ENCODE measurements at places on chromosomes 5 and 9.
A peak's percentile ranks its signal among the peaks of the same experiment; 100 is the strongest.

GRCh38 chr9:121510766-121511550 is 11.3 kb upstream of the GGTA1 start:
- H3K4me1 ChIP-seq: no peaks in the 10 kb centered on the region
- H3K4me3 ChIP-seq: no peak overlapping the region
- H3K36me3 ChIP-seq: no peaks in the 10 kb centered on the region
- H3K27ac ChIP-seq: no peak overlapping the region
- no peak for DNase-seq

GRCh38 chr5:132655821-132656773 is 1.9 kb upstream of the IL13 start:
- no peak for DNase-seq
- peaks cover 52% of the 10 kb centered on the region for H3K4me1 ChIP-seq
- peaks cover 30% of the 10 kb centered on the region for H3K36me3 ChIP-seq
- peak overlapping the region; percentile 67 for H3K4me3 ChIP-seq

DNA sequence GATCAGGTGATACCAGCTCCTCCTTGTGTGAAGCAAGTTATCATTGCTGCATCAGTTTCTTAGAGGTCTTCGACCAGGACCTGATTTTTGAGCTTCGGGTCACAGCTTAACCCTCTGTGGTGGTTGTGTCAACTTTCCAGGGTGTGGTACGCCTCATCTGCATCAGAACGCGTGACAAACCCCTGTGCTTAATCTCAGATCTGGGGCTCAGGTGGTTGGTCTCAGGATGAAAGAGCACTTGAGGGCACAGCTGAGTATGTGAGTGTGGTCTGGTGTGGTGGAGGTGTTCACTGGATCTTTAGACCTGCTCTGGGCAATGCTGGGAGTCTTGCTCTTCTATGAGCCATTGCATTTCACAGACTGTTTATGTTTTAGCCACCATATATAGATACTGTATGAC is 64.1 kb downstream of the OSTF1 start:
- DNase-seq: peak; percentile 63
- no peak overlapping the region for H3K4me3 ChIP-seq
- H3K36me3 ChIP-seq: peaks cover 47% of the 10 kb centered on the region
- H3K27me3 ChIP-seq: no peaks in the 10 kb centered on the region
- peak overlapping the region; percentile 78 for H3K27ac ChIP-seq
- peaks cover 67% of the 10 kb centered on the region for H3K4me1 ChIP-seq

DNA sequence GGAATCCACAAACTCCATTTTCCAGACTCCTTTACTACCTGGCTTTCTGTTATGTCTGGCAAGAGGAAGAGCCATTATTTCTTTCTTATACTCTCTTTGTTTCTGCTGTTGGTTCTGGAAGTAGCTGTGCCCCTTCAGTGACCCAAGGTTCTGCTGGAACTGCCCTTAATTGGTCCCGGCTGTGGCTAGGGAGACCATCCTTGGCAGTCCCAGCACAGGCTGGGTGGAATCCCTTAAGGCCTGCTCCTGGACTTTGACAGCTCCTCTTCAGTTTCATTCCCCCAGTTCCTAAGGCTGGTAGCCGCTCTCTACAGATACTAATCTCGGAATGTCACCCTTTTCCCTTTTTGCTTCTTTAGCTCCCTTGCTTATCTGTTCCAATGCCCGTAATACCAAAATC is 81.9 kb upstream of the GLIS3 start:
- H3K27me3 ChIP-seq: peaks cover 12% of the 10 kb centered on the region
- H3K4me3 ChIP-seq: no peak overlapping the region
- no peaks in the 10 kb centered on the region for H3K4me1 ChIP-seq
- H3K36me3 ChIP-seq: no peaks in the 10 kb centered on the region
- H3K27ac ChIP-seq: no peak overlapping the region

GRCh38 chr9:82188817-82189216 is 200.2 kb downstream of the SPATA31D1 start:
- no peaks in the 10 kb centered on the region for H3K27me3 ChIP-seq
- no peaks in the 10 kb centered on the region for H3K4me1 ChIP-seq
- no peak for DNase-seq
- no peak overlapping the region for H3K4me3 ChIP-seq
- H3K27ac ChIP-seq: no peak overlapping the region

GRCh38 chr5:27008604-27009539 is 29.5 kb downstream of the CDH9 start:
- no peak overlapping the region for H3K27ac ChIP-seq
- H3K4me1 ChIP-seq: no peaks in the 10 kb centered on the region
- H3K27me3 ChIP-seq: no peaks in the 10 kb centered on the region
- no peak for DNase-seq
- H3K4me3 ChIP-seq: no peak overlapping the region

DNA sequence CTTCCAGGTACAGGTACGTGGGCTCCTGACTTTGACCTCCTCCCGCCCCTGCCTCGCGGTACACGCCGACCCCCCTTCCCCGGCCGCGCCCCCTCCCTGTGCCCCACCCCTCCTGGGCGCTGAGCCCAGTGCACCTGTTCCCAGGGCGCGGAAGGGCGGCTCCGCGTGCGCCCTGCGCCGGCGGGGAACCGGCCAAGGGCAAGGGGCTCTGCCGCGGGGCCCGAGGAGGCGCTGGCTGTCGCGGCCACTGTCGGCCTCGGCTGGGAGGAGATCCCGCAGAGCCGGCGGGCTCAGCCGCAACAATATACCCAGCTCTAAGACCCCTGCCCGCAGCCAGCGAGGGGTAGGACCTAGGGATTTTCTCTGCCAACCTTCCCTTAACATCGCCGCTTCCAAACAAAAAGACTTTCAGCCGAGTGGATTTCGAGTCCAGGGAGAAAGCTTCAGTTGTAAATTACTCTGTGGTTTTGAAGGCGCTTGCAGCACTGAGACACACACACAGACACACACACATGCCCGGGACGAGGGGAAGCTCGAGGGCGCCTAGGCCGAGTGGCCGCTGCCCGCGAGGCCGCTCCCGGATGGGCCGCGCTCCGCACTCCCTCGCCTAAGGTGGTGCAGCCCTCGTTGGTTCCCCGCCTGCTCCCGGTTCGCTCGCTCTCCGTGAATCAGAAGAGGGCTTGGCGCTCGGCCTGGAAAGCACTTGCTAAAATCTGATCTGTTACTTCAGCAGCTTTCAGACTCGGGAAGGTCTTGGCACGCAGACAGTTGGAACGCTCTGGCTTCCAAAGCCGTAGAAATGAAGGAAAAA is 1.2 kb downstream of the FGF18 start:
- H3K4me1 ChIP-seq: peaks cover 5% of the 10 kb centered on the region
- H3K27ac ChIP-seq: no peak overlapping the region
- H3K4me3 ChIP-seq: peak overlapping the region; percentile 69
- DNase-seq: no peak
- H3K27me3 ChIP-seq: peaks cover 27% of the 10 kb centered on the region
- H3K36me3 ChIP-seq: no peaks in the 10 kb centered on the region

- DNase-seq: no peak
- peak overlapping the region; percentile 67 for H3K27ac ChIP-seq
- peaks cover 68% of the 10 kb centered on the region for H3K4me1 ChIP-seq
Measured at GRCh38 chr5:180801596-180802324, 846 bp downstream of the MGAT1 start.

DNA sequence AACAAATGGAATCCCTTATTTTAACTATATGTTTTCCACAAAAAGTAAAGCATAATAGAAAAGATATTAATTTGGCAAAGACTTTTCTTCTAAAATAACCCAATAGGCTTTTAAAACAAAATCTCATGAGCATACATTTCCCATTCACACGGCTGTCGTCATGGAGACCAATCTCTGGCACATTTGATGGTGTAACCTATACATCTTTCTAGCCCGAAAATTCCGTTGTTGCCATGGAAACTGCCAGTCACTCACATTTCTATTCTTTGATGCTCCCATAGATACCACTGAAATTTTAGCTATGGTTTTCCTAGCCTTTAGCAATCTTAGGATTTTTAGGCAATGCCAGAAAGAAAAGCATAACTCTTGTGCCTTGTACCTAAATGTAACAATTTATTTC is 262.9 kb upstream of the TRPM3 start:
- no peak overlapping the region for H3K27ac ChIP-seq
- no peak overlapping the region for H3K4me3 ChIP-seq
- no peak for DNase-seq
- no peaks in the 10 kb centered on the region for H3K4me1 ChIP-seq
- H3K27me3 ChIP-seq: no peaks in the 10 kb centered on the region

DNA sequence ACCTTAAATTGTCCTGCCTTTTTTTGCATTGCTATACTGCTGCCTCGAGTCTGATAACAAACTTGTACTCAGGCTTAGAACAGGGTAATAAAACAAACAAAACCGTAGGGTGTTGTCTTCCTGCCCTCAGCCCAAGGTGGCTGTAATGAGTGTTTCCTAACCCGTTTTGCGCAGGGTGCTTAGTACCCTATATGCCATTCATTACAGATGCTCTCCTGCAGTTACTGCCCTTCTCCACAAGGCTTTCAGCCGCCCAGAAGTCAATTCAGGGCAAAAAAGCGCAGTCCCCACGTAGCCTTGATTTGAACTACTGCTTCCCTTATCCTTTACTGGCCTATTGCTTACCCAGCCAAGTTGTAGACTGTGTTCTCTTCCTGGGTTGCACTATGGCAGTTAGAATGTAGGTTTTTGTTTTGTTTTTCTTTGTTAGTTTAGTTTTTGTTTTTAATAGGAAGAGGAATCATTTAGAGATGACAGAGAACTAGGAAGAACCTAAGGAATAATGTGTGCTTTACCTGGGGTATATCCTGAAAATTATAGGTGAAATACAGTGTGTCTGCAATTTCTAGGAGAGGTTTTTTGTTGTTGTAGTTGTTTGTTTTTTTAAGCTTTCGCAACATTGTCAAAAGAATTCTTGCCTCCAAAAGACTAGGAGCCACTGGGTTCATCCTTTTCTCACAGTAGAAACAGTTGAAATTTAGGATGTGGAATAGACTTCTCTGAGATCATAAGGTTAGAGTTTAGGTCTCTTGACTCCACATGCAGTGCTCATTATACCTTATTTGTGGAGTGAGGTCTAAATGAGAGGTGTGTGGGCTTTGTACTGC is 1.3 kb downstream of the HMGXB3 start:
- H3K36me3 ChIP-seq: peaks cover 37% of the 10 kb centered on the region
- peak overlapping the region; percentile 95 for H3K27ac ChIP-seq
- peak overlapping the region; percentile 96 for H3K4me3 ChIP-seq
- DNase-seq: peak; percentile 66
- H3K4me1 ChIP-seq: peaks cover 39% of the 10 kb centered on the region

DNA sequence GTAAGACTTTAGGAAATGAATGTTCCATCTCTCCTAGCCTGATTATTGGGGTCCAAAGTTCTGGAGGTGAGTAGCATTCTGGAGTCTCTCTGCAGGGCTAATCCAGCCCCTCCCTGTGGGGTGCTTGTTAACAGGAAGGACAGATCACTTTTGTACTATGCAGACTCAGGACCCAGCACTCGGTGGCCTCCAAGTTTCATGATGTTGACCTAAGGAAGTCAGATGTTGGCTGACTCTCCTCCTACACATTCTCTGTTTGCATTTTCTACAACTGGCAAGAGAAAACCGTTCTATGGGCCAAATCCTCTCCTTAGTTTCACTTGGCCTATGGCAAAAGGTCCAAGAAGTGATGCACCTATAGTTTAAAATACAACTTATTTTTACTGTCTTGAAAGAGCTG is 5.5 kb upstream of the PDE8B start:
- H3K27me3 ChIP-seq: peaks cover 27% of the 10 kb centered on the region
- DNase-seq: no peak
- peaks cover 12% of the 10 kb centered on the region for H3K4me1 ChIP-seq
- no peak overlapping the region for H3K27ac ChIP-seq

GRCh38 chr9:110835859-110836271 is 167.3 kb downstream of the MUSK start:
- H3K36me3 ChIP-seq: no peaks in the 10 kb centered on the region
- H3K27me3 ChIP-seq: no peaks in the 10 kb centered on the region
- no peak for DNase-seq
- no peak overlapping the region for H3K27ac ChIP-seq

DNA sequence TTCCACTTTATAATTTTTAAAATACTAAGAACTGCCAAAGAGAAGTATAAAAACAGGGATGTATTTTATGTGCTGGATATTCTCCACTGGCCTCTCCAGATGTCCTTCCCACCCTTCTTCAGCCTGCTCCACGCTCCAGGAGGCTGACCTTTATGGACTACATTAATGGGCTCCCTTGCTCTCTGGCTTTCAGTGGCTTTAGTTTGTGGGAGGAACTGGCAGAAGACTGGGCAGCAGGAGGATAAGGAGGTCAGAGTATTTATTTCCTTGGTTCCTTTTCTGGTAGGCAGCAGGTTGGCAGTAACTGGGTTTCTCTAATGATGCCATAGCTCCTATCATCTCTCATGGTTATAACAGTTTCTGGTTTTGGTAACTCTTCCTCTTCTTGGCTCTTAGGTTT is 133.9 kb downstream of the PAM start:
- no peak overlapping the region for H3K4me3 ChIP-seq
- no peaks in the 10 kb centered on the region for H3K27me3 ChIP-seq
- peaks cover 2% of the 10 kb centered on the region for H3K4me1 ChIP-seq
- H3K27ac ChIP-seq: no peak overlapping the region
- H3K36me3 ChIP-seq: no peaks in the 10 kb centered on the region

GRCh38 chr5:74241751-74242140 is 398.8 kb downstream of the ENC1 start:
- H3K4me3 ChIP-seq: no peak overlapping the region
- peaks cover 6% of the 10 kb centered on the region for H3K4me1 ChIP-seq
- no peaks in the 10 kb centered on the region for H3K36me3 ChIP-seq
- peaks cover 23% of the 10 kb centered on the region for H3K27me3 ChIP-seq

- no peaks in the 10 kb centered on the region for H3K36me3 ChIP-seq
- no peak overlapping the region for H3K27ac ChIP-seq
- H3K4me3 ChIP-seq: no peak overlapping the region
- H3K27me3 ChIP-seq: peaks cover 55% of the 10 kb centered on the region
- no peak for DNase-seq
Measured at GRCh38 chr5:74594137-74595040, 46.1 kb downstream of the ENC1 start.

DNA sequence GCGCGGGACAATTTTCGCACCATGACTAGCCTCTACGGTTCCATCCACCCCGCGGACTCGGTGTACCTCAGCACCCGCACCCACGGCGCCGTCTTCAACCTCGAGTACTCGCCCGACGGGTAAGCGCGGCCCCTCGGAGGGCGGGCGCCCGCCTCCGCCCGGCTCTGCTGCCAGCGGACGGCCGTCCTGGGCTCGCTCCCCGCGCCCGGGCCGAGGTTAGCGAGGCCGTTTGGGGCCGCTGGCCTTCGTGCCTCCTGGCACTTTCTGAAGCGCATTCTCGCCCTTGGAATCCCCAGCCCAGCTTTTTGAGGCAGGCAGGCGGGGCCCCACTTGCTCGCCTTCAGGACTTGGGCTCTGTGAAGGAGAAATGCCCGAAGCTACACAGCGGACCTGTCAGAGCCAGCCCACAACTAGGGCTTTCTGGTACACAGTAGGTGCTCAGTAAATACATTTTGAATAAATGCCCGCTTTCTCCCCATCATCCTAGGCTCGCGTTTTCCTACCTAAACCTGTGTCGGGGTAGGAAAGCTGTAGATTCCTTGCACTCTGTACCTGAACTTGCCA is 772 bp downstream of the DCAF10 start:
- H3K4me3 ChIP-seq: peak overlapping the region; percentile 89
- H3K36me3 ChIP-seq: peaks cover 25% of the 10 kb centered on the region
- no peak for DNase-seq

GRCh38 chr9:117368684-117369230 is 46.1 kb downstream of the ASTN2 start:
- H3K27ac ChIP-seq: no peak overlapping the region
- DNase-seq: no peak
- no peaks in the 10 kb centered on the region for H3K36me3 ChIP-seq
- H3K27me3 ChIP-seq: no peaks in the 10 kb centered on the region
- H3K4me3 ChIP-seq: no peak overlapping the region

All from activated T-helper 2 cell treated with anti-CD3 and anti-CD28 coated beads, Interferon-gamma antibody, Interleukin-2, Interleukin-4, amounts not matched to agents 10 μg/mL and 5 μg/mL and 100 μg/mL, durations not matched to agents 14 hours and 24 hours and 36 hours (primary cell).